ENCODE measurements at places on chromosomes 7 and 10. TPM values are rescaled to one million over a fixed set of nuclear protein-coding genes. Genes with fewer than 3 reads are reported as not detected.

Gene CFAP69
- total RNA-seq = 4.8 TPM

Gene CLRN3
- total RNA-seq = 0.12 TPM

Gene PIK3CG
- not detected for total RNA-seq

GRCh38 chr10:77191324-77192049 lies 446.1 kb downstream of the KCNMA1 start:
- DNase-seq = no peak

DNA sequence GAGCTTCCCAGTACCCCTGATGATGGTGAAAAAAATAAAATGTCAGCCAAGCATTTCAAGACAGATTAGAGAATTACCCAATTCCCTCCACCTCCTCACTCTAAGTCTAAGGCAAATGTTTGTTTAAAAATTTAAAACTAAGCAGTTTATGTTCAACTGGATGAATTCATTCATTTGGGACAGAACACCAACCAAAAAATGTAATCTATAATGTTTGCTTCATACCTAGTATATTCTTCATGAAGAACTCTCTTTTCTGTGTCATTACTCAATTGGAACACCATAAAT lies 325.7 kb upstream of the BMPER start:
- no peak for DNase-seq

DNA sequence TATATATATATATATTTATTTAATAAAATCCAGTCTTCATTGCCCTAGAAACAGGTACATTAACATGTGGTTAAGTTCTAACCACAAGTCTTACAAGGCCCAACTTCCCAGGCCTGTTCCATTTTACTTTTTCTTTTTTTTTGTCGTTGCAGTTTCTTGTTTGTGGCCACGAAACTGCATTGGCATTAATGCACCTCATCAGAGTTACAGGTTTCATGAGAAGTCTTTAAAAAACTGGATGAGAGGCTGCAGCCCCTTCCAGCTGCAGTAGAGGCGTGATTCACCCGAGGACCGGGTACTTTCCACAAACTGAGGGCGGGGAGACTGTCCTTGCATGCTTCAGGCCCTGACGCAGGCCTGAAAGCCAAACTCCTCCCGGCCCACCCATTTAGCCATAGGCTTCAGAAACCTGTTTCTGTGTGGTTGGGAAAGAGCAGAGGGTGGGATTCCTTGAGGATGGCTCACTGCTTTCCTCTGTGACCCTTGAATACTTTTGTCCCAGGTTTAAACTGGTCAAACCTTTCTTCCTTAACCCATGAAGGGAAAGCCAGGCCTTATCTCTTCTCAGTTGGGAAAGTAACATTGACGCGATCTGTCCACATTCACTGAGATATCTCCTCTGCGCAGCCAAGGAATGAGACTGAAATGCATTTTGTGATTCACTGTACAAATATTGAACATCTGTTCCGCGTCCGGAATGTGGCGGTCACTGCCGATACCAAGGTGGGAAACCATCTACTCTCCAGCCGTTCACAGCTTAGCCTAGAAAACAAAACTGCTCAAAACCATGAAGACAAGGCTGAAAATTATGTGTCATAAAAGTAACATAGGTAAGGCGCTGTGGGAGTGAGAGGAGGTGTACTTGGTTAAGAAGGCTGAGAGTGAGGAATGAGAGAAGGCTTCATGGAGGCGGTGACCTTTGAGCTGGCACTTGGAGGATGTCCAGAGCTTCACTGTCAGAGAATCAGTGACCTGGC lies 311.7 kb downstream of the GATA3 start:
- DNase-seq = no peak

DNA sequence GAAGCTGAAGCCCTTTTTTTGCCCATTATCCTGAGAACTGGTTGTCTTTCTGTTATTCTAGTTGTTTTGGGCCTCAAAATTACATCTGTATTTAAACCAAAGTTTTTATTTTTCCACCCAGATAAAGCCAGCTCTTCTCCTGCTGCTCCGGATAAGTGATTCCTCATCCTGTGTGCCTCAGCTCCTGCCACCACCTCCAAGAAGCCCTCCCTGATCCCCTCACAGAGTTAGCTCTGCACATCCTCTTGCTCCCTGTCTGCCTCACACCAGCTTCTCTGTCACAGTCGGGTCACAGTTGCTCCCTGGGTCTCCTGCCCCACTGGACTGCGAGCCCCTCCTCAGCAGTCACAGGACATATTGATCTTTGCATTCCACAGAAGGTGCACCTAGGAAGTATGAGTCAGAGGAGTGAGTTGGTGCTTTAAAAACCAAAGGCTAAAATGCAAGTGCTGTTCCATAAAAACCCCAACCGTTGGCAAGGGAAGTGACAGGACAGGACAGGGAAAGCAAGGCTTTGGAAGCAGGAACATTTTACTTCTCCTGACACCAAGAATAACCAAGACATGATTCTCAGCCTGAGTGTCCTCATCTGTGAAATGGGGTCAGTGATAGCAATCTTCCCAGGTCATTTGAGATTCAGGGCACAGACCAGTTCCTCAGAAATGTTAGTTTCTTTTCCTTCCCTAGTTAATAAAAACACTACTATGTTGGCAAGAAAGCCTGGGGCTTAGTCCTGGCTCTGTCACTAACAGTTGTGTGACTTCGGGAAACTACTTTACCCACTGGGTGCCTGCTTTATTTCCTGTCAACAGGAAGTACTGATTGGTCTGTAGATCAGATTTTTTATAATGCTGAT lies 36.5 kb upstream of the EEPD1 start:
- DNase-seq = no peak

- peak; percentile 83 for DNase-seq
Observed at GRCh38 chr10:75398692-75399460, 2.7 kb downstream of the ZNF503 start.

GRCh38 chr10:28891058-28891713 lies 213.9 kb downstream of the BAMBI start:
- DNase-seq = no peak

DNA sequence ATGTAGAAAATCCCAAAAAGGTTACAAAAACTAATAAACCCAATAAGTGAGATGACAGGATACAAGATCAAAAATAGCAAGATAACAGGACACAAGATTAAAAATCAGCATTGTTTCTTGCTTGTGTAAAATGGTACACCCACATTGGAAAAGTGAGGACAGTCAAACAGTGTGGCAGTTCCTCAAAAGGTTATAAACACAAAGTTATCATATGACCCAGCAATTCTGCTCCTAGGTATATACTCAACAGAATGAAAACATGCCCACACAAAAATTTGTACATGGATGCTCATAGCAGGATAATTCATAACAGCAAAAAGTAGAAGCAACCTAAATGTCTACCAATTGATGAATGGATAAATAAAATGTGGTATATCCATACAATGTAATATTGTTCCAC lies 105.8 kb downstream of the ARMH3 start:
- DNase-seq = no peak

Data from neural progenitor cell (in vitro differentiated cells).